ENCODE measurements at places on chromosomes 7 and 10.

GRCh38 chr10:104317269-104317710 lies 21.0 kb downstream of the ITPRIP start:
- no peak for DNase-seq

- no peak for DNase-seq
Measured at GRCh38 chr10:15681076-15681475, 38.6 kb downstream of the ITGA8 start.

- no peak for DNase-seq
Measured at GRCh38 chr7:3028758-3029093, 14.9 kb downstream of the CARD11 start.

DNA sequence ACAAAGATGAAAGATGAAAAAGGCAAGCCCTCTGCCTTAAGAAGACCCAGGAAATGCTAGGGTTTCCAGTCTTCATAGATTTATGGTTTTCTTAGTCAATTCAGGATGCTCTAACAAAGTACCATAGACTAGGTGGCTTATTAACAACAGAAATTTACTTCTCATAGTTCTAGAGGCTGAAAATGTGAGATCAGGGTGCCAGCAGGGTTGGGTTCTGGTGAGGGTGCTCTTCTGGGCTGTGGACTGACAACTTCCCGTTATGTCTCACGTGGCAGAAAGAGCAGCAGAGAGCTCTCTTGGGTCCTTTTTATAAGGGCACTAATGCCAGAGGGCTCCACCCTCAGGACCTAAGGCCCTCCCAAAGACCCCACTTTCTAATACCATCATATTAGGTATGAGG lies 23.7 kb downstream of the ELMO1 start:
- no peak for DNase-seq
